ENCODE measurements at places on chromosomes 12 and 14. TPM values are rescaled to one million over a fixed set of nuclear protein-coding genes. Genes with fewer than 3 reads are reported as not detected.

GRCh38 chr14:20327005-20327869 is 5.8 kb downstream of the CCNB1IP1 start:
- DNase-seq, result peak; percentile 69

GRCh38 chr12:100520048-100520769 is 46.5 kb downstream of the NR1H4 start:
- no peak for DNase-seq

Gene GPRC5D
- not detected for polyA plus RNA-seq

Gene PLBD1
- 0.98 TPM for polyA plus RNA-seq

- DNase-seq, result no peak
Observed at GRCh38 chr14:24098927-24099813, 5.1 kb downstream of the PCK2 start.

DNA sequence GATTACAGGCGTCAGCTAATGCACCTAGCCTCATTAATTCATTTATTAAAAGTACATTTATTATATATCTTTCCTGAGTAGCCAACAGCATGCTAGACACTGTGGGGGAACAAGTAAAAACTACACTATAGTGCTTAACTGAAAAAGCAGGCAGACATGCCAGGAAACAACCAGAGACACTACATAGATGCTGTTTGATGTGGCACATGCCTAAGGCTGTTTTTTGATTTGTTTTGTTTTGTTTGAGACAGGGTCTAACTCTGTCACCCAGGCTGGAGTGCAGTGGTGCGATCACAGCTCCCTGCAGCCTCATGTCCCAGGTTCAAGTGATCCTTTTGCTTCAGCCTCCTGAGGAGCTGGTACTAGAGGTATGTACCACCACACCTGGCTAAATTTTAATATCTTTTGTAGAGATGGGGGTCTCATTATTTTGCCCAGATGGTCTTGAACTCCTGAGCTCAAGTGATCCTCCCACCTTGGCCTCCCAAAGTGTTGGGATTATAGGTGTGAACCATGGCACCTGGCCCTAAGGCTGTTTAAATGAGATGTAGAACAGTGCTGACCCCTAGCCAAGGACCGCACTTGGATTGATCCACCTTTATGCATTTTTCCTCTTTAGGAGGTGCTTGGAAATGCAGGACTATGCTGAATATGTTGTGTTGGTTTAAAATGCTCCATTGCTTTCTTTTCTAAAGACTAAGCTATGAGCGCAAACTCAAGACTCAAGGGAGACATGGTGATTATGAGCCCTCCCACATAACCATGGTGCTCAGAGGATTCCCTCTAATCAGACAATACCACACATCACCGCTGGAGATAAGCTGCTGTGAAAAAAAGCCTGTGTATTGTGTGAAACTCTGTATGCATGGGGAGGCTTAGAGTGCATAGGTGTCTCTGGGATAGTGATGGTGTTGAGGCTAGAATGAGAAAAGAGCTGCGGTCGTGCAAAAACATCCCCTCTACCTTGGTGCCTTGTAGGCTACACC is 10.5 kb upstream of the C14orf93 start:
- DNase-seq, result no peak

DNA sequence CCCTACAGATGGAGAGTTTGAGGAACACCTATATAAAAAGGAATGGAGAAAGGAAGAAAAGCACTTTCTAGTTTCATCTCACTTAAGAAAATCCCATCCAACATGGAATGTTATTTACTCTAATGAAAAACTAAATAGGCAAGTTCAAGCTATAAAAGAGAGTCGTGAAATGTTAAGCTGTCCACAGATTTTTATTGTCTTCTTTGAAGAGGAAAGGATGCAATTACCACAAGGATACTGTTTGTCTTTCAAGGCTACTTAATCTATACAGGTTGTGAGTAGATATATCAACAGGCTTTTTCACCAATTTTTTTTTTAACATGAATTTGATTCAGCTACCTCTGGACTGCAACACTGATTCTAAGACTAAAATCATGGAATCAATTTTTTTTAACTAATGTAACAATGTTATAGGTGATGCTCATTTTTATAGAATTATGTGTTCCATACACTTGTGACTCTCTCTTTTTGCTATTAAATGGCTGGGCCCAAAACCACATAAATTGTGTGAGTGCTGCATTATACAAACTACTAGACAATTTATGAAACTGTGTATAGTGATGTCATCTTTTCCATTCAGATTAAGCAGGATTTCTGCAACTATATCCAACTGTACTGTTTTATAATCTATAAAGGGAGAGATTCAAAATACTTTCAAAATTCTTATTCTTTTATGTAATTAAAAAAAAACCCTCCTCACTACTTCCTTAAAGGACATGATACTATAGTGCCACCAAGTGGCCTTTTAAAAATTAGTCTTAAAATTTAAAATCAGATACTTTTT is 26.8 kb upstream of the BMAL2 start:
- DNase-seq, result peak; percentile 62

- DNase-seq, result no peak
Observed at GRCh38 chr12:15982921-15983320, 71.8 kb downstream of the DERA start.

DNA sequence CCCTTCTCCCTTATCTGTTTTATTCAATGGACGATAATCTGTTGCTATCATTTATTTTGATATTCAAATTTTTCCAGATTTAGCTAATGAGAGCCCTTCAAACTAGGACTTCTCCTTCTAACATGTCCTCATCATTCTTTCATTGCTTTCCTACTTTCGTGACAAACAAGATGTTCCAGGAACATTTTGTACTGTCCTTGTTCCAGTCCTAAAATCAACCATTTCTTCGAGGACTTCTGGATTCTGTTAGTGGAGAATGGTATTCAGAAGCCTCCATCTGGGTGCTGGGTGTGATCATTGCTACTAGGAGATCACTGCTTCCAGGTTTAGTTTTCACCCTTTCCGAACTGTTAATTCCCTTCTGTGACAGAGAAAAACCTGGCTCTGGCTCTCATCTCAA is 29.5 kb upstream of the FBXO34 start:
- no peak for DNase-seq

Gene TAS2R7
- polyA plus RNA-seq, result not detected

DNA sequence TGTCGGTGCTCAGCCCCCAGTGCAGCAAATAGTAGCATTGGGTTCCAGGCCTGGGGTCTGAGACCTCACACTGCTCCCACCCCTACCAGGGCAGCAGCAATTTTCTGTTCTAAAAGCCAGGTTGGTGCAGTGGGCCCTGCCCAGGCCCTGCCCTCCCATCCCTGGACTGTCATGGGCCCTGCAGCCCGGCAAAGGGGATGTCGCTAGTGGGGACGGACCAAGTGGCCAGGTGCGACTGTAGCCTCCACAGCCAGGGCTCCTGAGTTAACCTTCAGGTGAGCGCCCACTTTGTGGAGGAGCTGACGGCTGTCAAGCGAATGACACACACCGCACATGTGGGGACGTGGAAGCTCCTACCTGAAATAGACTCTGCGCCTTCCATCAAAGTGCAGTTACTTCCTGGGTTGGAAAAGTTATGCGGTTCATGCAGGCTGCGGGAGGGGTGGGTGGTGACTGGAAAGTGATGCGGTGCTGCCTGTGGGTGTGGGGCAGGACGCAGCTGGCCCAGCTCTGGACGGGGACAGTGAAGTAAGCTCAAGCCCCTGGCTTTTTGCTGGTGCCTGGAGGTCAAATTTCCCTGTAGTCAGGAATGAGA is 1.5 kb downstream of the INF2 start:
- DNase-seq, result no peak

Gene GPR132
- 0.14 TPM for polyA plus RNA-seq
